ENCODE measurements at places on chromosomes 16 and 17. TPM values are rescaled to one million over a fixed set of nuclear protein-coding genes. Genes with fewer than 3 reads are reported as not detected.

DNA sequence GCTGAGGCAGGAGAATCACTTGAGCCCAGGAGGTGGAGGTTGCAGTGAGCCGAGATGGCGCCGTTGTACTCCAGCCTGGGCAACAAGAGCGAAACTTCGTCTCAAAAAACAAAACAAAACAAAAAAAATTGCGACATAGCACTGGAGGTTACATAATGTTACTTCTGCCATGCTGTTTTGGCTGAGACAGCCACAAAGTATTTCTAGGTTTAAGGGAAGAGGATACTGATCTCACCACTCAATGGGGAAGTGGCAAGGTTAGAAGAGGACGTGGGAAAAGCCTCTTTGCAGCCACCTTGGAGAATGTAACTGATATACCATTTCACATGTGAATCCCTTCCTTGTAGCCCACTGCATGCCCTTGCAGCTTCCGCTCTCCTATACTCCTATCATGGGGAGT, 131.2 kb upstream of the NLRP1 start:
- DNase-seq: no peak

- DNase-seq: no peak
These were observed 77.5 kb downstream of the CDK5R1 start for GRCh38 chr17:32564325-32564724.

DNA sequence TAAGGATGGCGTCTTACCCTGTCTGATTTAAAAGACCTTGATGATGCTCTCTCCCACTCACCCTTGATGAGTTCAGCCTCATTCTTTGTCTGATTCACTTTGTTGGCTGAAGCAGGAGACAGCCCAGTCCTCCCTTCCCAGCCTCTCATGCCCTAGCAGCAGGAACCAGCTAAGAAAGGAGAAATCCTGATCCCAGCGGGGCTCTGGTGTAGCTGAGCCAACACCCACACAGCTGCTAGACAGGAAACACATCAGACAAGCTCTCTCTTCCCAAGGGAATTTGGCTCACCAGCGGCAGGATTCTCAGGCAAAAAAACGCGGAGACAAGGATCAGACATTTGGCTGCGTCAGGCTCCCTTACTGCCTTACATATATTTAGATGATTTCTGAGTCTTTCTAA, 211.5 kb downstream of the CDH11 start:
- DNase-seq: peak; percentile 79

DNA sequence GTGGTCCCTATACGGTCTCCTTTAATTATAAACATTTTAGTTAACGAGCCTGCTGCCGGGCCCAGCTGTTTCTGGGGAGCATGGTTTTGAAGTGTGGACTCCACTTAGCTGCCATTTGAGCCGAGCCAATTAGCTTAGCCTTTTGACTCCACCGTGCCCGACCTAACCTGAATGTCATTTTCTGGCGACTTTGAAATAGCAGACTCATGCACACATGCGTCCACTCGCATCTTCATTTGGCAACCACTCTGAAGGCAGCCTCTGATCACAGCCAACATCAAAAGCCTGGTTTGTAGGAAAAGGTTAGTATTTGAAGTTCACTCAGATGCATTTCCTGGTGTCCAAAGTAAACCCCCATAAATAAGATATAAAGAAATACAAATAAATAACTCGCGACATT, 16.8 kb downstream of the AXIN2 start:
- DNase-seq: no peak

- no peak for DNase-seq
These were observed 20.3 kb upstream of the MC1R start for GRCh38 chr16:89898201-89898967.

GRCh38 chr16:31877876-31878642, 4.5 kb downstream of the ZNF267 start:
- no peak for DNase-seq

- no peak for DNase-seq
These were observed 203.3 kb downstream of the ZNF423 start for GRCh38 chr16:49652456-49653172.

- DNase-seq: no peak
These were observed 8.8 kb upstream of the VPS4A start for GRCh38 chr16:69302301-69302700.

GRCh38 chr17:3799181-3799945, 1.6 kb downstream of the ITGAE start:
- no peak for DNase-seq

The CETP gene
- not detected for total RNA-seq

The CORO7 gene
- total RNA-seq: 11.9 TPM

Data from cardiac septum (tissue), 1 donor.